CD4-positive, alpha-beta T cell treated with Interleukin-6 for 4 hours (primary cell): ENCODE measurements at places on chromosomes 7 and 10.

DNA sequence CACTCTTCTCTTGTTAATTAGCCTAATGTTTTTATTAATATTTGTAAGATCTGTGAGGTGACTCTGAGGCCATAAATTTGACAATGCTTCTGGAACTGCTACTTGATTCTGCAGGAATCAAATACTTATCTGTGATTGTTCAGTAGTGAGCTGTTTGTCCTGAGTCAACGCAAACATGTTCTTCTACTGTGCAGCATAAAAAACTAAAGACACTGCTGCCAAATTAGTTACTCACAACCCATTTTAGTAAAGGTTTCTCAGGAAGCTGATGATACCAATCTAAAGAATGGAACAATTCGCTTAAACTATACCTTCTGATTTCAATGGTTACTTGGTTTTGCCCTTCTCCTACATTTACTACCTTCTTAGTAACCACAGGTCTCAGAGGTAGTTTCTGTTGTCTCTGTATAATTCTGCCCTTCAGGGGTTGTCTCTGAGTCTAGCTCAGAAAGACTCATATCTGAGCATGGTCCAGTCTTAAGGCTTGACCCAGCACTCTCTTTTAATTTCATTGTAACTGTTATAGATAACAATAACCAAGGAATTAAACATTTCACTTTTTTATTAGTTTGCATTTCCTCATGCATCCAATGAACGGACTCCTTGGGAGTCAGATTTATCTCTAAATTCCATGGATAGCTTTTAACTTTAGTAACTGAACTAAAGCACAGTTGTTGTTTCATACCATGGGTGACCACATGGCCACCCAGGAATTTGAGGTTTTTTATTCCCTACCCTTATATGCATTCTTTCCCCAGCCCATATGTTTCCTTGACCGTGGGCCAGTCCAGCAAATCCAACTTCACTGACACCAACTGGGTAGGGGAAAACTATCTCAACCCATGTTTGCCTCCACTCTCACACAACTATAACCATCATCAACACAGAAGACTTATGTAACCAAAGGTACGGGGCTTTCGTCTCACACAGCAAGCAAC is 309.5 kb upstream of the TEX47 start:
- DNase-seq, result no peak

GRCh38 chr10:60123668-60124067 is 217.3 kb upstream of the CCDC6 start:
- no peak for DNase-seq

- DNase-seq, result no peak
These were observed 50.3 kb upstream of the RSU1 start for GRCh38 chr10:16867556-16867955.

DNA sequence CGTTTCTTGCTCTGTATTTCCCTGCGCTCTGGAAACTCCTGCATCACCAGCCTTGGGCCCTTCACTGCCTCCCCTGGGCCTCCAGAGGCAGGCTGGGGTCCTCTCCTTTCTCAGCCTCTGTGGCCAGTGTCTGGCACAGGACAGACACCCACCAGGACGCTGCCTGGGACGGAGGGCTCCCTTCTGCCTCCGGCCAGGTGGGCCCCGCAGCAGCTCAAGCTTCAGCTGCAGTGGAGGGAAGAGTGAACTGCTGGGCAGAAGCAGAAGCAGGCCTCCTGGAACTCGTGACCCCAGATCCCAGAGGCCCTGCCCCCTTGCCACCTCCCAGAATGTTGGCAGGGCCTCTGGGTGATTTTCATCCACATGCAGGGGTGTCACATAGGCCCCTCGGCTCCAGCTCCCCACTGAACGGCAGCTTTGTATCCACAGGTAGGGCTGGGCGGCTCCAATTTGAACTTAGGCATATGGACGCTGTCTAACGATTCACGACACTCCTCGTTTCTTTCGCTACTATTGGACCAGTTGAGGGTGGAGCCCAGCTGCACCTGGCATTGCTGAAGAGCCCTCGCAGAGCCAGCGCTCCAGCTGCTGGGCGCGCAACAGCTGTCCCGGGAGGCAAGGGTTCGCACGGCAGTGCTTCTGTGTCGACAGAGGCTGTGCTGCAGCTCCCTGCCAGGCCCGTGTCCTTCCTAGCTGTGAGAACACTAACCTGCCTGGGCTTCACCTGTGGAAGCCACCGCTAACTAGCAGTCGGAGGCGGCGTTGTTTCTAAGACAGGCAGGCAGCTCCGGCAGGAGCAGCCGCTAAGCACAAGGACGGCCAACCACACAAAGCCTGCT is 18.4 kb upstream of the GPR146 start:
- DNase-seq, result no peak

DNA sequence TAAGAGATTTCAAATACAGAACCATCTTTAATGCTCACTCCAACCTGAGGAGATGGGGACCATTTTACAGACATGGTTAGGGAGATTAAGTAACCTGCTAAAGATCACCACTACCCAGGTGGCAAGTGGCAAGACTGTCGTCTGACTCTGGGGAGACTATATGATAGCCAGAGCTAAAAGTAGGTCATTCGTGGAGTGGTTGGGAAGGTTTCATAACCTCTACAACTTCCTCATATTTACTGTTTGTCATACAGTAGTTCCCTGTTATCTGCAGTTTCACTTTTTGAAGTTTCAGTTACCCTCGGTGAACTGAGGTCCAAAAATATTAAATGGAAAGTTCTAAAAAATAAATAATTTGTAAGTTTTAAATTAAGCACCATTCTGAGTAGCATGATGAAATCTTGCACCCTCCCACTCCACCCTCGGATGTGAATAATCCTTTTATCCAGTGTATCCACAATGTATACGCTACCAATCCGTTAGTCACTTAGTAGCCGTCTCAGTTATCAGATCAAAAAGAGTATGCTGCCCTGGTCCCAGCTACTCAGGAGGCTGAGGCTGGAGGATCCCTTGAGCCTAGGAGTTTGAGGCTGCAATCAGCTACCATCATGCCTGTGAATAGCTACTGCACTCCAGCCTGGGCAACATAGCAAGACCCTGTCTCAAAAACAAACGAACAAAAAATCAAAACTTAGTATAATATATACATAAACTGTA is 14.9 kb upstream of the LGI1 start:
- no peak for DNase-seq

GRCh38 chr10:22740180-22740579 is 25.8 kb upstream of the PIP4K2A start:
- DNase-seq, result no peak

DNA sequence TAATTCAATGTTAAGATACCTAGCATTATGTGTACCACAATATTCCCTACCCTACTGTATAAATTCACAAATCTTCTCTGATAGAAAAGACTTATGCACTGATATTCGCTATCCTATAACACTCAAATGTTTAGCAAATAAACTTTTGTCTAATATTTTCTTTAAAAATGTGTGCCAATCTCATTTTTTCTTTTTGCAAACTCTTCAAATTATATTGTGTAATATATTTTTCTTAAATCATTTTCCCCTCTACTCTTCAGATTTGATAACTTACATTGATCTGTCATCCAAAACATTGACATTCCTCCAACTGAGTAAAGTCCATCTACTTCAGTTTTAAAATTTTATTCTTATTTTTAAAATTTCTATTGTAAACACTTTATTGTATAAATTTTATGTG is 240.2 kb upstream of the CNTNAP2 start:
- no peak for DNase-seq

DNA sequence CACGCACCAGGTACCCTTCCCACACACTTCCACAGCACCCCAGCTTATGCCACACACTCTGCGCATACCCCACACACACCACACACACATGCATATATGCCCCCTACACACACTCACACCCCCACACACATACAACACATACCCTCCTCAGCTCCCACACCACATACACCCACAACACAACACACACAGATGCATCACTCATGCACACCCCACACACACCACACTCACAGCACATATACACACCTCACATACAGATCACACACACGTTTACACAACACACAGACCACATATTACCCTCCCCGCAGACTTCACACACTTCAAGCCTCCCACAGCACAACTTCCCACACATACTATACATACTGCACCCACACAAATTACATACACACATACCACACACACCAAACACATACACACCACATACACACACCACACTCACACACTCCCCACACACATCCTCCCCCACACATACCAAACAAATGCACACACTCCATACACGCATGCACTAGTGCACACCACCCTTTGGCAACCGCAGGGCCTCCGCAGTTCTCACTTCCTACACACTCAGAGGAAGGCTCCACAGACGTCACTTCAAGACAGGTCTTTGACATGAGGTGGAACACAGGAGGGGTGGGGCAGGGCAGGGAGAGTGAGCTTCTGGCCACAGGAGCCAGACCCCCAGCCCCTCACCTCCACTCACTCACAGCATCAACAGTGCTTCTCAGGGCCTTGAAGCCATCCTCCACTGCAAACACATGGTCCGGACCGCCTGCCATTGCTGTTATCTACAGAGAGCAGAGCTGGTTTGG is 18.5 kb upstream of the ANTXRL start:
- DNase-seq, result peak; percentile 73

DNA sequence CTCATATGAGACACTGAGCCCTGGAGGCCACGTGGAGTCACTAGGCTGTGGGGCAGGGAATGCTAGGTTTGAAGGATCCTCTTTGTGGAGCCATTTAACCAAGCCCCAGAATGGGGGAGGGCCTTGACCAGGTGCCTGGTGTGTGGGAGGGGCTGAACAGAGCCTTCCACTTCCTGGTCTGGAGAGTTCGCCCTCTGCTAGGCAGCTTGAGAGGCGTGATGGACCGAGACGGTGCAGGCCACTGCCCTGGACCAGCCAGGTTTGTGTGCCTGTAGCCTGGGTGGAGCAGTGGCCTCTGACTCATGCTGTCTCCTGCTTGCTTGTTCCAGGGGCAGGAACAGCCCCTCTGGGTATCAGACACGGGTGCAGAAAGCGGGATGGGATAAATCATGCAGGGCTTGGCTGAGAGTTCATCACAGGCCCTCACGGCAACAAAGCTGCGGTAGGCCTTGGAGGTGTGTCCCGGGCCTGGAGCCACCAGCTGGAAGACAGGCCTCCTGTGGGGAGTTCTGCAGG is 27.4 kb downstream of the ADAMTS14 start:
- no peak for DNase-seq

DNA sequence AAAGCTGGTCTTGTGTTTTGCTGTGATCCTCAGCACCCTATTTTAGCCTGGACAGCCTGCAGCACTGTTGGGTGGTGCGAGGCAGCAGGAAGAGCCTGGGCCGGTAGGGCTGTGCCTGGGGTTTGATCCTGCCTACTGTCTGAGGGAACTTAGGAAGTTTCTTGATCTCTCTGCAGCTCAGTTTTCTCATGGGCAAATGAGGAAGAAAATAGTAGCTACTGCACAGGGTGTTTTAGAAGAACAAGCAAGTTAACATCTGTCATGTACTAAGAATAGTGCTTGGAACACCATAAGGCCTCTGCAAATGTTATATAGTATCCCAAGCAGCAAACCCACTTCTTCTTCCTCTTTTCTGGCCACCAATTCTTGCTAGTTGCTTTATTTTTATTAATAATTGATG is 12.0 kb upstream of the AGR2 start:
- DNase-seq, result no peak

DNA sequence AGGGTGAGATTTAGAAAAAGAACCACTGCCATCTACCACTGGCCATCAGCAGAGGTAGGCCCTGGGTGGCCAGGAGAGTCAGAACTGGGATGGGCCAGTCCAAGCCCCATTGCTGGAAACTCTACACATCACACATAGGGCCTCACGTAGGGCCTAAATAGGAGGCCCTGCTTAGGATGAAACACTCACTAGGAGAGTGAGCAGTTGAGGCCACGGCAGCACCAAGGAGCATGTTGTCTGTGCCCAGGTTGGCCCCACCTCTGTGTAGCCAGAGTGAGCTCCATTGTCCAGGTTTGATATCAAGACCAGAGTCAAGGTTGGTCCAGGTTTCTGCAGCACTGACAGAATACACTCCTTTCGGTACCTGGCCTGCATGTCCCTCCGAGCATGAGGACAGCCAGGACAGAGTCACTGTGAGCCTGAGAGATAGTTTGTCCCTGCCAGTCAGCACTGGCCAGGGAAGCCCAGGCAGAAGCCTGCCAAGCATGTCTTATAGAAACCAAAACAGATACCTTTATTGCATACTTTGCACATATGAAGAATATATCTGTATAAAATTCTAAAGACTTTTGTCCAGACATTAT is 77.9 kb upstream of the CAMK2B start:
- DNase-seq, result no peak
